ENCODE measurements at places on chromosomes 12 and 14.

DNA sequence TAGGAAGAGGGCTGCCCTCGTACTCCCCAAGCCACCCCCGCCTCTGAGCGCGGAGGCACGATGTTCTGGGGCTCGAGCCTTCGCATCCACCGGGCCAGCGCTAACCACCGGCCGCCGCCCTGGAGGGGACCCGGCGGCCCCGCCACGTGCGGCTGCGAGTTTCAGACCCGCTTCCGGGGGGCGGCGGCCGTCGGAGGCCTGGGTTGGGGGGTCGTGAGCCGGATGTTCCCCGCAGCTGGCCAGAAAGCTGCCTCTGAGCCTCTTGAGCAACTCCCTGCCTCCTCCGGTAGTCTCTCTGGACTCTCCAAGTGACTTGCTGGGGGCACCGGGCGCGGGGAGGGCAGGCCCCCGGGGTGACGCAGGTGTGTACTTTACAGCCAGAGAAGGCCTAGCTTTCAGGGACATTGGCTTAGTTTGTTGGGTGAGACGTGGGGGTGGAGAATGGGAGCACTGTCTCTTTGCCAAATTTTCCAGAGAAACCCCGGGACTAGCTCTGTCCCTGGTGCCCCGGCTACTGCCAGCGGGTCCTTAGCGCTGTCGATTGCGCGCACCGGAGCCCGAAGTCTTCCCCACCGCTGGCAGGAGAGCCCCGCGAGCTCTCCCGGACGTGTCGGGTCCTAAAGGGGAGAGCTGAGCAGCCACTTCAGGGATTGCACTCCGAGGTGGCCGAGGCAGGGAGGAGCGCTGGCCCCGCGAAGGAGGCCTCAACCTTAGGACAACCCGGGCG lies 15.6 kb downstream of the OTX2 start:
- DNase-seq: no peak

- DNase-seq: no peak
Measured at GRCh38 chr12:85642288-85642687, 193.9 kb downstream of the RASSF9 start.

- no peak for DNase-seq
Measured at GRCh38 chr12:1977109-1977508, 27.1 kb downstream of the DCP1B start.

- DNase-seq: no peak
Measured at GRCh38 chr14:71231521-71232393, 324.5 kb downstream of the PCNX1 start.

DNA sequence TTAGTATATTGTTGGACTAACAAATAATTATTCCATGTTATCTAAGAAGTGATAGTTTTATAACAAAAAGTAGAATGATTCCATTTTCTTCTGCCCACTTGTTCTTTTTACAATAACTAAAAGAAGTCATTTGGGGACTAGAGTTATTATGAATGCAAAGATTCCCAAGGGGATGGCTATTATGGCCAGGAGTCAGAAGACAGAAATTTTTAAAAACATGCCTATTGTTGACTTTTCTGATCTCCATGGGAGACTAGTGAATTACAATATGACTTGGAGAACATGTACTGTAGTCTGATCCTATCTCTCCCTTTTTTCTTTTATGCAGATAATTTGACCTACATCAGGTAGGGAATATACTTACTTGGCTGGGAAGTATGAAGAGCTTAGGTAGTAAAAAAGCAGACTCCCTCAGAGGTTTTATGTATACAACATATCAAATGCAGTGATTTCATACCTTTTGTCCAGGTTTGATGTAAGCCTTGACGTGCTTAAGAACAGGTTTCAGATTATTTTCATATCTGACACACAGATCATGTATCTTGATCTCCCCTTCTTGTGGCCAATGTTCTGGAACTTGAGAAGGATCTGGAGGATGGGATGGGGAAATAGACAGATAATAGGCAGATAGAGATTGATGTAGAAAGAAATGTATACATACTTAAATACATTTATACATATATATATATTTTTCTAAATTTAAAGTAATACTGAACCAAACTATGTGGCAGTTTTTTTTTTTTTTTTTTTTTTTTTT lies 41.0 kb upstream of the KCNJ8 start:
- no peak for DNase-seq

DNA sequence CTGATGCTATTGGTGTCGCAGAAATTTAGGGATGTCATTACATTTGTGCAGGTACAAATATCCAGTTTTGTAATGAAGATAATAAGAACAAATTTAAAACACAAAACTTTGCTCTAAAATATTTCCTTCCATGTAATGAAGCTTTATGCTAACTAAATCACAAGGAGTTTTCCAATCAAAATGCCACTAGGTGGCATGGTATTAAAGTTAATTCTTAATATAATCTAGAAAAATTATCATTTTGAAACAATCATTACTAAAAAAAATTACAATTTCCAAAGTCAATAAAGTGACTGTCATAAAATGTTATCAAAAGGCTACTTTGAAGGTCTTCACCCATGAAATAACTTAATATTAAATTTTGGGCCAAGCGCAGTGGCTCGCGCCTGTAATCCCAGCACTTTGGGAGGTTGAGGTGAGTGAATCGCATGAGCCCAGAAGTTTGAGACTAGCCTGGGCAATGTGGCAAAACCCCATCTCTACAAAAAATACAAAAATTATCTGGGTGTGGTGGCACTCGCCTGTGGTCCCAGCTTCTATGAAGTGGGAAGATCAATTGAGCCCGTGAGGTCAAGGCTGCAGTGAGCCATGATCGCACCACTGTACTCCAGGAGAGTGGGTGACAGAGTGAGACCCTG lies 77.4 kb downstream of the KIF21A start:
- DNase-seq: no peak

DNA sequence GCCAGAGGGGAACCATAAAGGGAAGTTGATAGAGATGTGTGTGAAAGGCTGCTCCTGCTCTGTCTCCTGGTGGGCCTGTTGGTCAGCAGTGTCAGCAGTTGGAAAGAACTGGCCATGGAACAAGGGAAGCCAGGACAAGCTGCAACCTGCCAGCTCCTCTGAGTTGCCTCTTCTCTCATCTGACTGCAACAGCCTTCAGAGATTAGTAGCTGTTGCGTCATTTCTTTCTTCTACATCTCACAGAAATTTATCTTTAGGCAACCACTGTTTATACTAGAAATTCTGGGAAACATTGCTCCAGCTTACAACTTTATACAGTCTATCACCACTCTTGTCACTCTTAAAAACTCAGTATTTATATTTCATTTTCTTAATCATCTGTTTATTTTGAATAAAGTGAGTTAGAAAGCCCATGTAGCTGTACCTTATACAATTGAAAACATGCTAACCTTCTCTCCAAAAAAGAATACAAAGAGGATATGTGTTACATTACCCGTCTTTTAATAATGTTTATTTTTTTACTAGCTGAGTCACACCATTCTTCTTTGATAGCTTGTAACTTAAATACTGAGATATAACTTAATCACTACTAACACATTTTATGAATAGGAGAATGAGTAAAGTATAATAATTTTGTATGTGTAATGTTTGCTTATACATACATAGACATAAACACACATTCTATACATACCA lies 224.2 kb downstream of the LRFN5 start:
- peak; percentile 53 for DNase-seq

DNA sequence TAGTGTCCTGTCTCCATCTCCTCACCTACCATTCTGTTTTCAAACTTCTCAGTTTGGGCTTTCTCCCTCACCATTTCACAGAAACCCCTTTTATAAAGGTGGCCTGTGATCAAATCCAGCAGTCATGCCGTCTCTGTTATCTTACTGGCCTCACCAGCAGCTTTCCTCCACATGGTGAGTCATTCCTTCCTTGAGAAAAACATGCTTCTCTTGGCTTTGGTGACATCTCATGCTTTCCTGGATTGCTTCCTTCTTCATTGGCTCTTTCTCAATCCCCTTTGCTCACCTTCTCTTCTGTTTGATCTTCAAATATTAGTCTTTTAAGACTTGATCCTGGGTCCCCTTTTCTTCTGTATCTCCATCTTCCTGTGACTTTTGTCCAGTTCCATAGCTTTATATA lies 164.9 kb downstream of the ANO4 start:
- peak; percentile 85 for DNase-seq

GRCh38 chr12:54129028-54129903 lies 59.5 kb downstream of the SMUG1 start:
- DNase-seq: no peak

- no peak for DNase-seq
Measured at GRCh38 chr12:41437563-41437962, 249.4 kb downstream of the PDZRN4 start.

GRCh38 chr14:104366931-104367865 lies 212.4 kb upstream of the C14orf180 start:
- DNase-seq: no peak

DNA sequence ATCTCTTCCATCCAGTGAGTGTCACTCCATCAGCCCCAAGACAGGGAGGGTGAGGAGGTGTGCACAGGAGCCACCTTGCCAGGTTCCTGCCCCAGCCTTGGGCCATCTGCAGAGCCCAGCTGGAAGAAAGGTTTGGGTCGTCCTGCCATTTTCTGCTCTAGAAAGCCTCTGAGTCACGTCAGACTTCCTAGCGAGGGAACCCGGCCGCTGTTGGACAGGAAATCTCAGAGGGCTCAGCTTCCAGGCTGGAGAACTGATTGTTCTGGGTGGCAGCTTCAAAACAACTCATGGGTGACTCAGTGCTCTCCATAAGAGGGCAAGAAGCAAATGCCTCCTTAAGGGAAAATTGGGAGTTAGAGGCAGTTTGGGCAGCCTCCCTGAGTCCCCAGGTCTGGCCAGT lies 16.6 kb downstream of the HIP1R start:
- peak; percentile 88 for DNase-seq

- DNase-seq: no peak
Measured at GRCh38 chr12:45220363-45220931, 4.6 kb downstream of the ANO6 start.

GRCh38 chr14:96272777-96273473 lies 16.9 kb downstream of the BDKRB1 start:
- DNase-seq: peak; percentile 64

DNA sequence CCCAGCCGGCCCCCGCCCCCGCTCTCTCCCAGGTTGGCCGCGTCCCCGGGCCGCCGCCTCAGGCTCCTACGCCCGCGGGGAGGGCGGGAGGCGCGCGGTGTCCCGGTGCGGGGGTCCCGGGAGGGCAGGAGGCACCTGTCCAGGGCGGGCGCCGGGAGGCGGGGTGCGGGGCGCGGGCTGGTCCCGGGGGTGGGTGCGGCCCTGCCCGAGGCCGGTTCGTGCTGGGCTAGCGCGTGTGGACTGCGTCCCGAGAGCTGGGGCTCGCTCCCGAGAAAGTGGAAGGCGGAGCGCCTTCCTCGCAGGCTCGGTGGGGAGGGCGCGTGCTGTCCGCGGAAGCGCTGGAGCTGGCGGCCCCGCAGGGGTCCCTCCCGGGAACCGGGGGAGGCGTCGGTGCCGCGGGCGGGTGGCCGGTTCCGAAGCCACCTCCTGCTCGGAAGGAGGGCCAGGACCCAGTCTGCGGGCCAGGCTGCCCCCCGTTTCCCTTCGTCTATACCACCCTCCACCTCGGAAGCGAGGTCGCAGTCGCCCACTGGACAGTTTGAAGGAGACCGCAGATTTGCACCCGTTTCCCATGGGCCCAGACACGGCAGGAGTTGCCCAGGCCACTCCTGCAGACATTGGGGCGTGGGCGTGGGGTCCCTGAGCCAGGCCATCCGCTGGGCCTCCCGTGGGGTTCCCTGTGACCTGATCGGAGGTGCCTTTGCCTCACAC lies 636 bp downstream of the ZFYVE21 start:
- DNase-seq: peak; percentile 34

DNA sequence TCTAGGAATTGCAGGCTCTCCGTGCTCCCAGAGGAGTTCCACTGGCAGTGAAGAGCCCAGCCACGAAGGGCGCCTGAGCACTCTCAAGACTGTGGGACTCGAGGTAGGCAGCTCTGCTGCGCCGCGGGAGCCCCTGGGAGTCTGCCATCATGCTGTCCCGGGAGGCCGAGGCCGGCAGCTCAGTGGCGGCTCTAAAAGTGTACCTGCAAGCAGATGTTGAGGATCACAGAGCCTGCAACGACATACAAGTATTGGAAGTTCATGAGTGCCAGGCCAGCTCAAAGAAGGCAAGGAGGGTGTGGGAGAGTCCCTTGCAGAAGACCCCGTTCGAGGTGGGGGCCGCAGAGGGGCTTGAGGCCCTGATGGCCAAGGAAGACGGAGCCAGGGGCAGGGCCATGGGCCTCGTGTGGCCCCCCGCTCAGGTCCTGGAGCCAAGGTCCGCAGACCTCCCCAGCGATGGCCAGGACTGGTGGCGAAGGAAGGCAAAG lies 62.7 kb downstream of the MUCL1 start:
- no peak for DNase-seq

GRCh38 chr14:89851106-89851505 lies 103.4 kb downstream of the EFCAB11 start:
- DNase-seq: no peak

DNA sequence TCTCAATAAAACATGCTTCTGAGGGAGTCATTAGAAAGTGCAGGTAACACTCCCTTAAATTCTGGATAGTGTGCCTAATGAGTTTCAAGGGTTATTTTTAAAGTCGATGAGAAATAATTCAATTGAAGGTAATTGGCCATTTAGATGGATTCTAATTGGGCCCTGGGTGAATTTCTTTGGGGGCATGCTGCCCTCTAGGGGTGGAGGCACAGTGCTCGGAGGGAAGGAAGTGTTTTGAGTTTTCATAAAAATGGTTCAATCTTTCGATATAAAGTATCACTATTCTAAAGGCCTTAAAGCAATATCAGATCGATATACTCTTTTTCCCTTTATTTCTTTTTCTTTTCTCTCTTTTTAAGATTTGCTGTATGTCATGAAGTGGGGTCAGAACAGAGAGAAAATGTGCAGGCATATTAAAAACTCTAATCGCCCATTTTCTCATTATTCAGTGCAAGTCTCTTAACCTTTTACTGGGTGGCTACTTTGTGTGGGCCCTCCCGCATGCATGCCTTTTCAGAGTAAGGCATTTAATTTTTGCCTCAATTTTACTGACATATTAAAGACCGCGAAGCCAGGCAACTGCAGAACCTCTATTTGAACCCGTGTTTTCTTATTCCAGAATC lies 25.5 kb downstream of the NKX2-8 start:
- DNase-seq: peak; percentile 13

GRCh38 chr14:75811872-75812499 lies 150.9 kb downstream of the TTLL5 start:
- DNase-seq: peak; percentile 31

DNA sequence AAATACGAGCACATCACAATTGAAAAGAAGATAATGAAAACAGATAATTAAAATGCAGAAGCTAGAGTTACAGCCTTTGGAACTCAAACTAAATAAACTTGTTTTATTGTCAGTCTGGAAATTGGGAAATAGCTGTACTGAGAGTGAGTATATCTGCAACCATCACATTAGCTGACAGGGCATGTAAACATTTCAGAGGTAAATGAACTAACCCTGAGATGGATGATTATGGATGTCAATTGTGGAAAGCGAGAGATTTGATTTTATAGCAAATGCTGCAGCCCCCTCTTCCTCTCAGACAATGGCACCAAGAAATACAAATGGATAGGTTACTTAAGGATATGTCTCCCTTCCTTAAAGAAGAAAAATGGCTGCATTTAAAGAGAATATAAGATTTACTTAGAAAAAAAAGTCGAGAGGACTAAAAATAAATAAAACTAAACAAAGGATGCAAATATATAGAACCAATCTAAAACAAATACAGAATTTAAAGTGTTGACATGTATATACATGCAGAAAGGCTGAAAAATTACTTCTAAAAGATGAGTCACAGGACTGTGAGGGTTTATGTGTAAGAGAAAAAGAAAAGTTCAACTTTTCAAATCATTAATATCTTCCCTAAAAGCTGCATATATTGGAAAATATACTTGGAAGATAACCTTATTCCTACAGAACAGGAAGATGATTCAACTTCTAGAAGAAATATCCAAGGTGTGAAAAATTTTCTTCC lies 120.3 kb upstream of the FLRT2 start:
- DNase-seq: no peak

- DNase-seq: no peak
Measured at GRCh38 chr12:132566516-132567131, 43.8 kb downstream of the LRCOL1 start.
